CD4-positive, alpha-beta T cell treated with Interleukin-17A for 4 hours (primary cell): ENCODE measurements at places on chromosomes 12 and 14.

- no peak for DNase-seq
These were observed 115.6 kb downstream of the RBM19 start for GRCh38 chr12:113850309-113851056.

- DNase-seq, result no peak
These were observed 104.1 kb downstream of the SLC35F4 start for GRCh38 chr14:57761800-57762199.

DNA sequence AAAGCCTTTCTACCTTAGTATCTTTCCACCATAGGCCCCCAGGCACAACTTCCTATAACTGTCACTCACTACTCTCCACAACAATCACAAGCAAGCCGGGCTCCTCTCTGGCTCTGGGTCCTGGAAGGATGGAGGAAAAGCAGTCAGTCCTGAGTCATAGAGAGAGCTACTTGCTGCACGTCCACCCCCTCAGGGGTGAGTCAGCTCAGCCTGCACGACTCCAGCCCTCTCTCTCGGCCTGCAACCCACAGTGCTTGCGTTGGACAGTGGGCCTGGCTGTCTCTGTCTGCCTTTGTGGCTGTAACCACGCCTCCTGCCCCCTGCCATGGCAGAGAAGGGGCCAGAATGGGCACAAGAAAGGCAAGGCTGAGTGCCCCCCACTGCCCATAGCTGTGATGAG, 154.1 kb upstream of the FKBP4 start:
- no peak for DNase-seq

DNA sequence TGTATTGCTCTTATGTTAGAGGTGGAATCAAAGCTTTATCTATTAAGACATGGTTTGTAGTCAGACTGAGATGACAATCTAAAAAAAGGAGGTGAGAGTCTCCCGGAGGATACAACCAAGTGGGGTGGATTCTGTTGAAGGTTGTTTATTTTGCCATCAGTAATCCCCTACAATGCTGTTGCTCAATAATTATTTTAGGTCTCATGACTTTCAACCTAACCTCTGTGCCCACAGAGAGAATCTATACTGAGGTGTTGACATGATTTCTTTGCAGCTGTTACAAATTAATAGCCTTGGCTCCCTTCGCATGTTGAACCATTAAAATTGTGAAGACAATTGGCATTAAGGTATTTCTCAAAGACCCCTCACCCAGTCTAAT, 28.7 kb upstream of the FOS start:
- DNase-seq, result no peak

GRCh38 chr12:1839956-1840951, 19.9 kb downstream of the LRTM2 start:
- no peak for DNase-seq

DNA sequence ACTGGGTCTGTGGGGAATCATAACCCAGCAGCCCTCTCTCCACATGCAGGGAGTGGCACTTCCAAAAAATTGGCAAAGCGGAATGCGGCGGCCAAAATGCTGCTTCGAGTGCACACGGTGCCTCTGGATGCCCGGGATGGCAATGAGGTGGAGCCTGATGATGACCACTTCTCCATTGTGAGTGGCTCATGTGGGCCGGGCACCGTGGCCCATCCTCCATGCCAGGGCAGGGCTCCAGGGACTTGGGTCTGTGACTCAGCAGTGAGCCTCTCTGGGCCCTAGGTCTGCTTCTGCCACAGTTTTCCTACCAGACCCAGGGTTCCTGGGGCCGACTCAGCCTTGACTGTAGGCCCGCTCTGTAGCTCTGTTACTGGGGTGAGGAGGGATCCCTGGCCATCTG, 2.2 kb downstream of the NPFF start:
- DNase-seq, result no peak

GRCh38 chr12:68231229-68231628, 5.6 kb upstream of the IL26 start:
- no peak for DNase-seq

DNA sequence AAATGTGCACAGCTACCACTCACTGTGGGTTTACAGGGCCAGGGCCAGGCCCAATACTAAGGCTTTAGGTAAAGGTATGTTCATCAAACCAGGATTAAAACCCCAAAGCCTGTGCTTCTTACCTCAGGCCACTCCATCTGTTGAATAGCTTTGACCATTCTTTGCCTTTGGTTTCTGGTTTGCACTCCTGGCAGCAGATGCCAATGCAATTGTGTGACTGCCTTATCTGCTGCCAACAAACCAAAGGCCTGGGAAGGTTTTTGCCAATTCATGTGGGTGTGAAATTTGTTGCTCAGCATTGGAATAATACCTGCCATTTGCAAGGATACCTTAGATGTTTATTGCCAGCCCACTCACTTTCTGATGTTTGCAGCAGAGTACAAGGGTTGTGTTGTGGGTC, 221.6 kb downstream of the C12orf75 start:
- no peak for DNase-seq

- no peak for DNase-seq
These were observed 1.2 kb upstream of the SIVA1 start for GRCh38 chr14:104751539-104752422.

DNA sequence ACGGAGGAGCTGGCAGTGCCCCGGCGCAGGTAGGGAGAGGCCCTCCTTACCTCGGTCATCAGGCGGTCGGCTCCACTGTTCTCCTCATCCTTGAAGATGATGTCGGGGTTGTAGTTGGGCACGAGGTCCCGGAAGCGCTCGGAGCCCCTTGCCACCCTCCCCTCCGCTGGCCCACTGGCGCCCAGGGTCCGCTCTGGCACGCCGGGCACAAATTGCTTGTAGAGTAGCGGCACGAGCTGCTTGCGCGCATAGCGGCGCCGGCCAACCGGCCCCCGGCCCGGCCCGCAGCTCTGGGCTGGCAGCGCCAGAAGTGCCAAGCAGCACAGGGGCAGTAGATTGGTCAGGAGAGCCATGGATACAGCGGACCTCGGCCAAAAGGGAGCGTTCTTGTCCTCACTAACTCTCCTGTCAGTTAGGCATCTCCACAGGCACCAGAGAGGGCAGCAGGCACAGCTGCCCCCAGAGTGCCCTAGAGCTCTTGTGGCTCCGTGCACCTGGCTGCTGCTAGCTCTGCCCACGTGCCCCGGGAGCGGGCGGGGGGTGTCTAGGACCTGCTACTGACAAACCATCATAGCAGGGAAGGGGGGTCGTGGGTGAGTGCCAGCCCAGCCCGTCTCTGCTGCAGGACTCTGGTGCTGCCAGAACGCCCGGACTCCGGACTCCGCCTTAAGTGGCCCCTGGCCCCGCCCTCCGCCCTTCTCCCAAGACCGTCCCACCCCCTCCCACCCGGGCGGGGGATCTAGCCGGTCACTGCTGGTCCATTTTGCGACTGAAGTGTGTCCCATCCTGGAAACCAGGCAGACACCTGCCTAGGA, at the start of gene DHH:
Gene DHH (minus strand): TSS at position 642 of the 815 bp plus-strand sequence. CDS start 289 bp downstream, at position 353.
- no peak for DNase-seq

DNA sequence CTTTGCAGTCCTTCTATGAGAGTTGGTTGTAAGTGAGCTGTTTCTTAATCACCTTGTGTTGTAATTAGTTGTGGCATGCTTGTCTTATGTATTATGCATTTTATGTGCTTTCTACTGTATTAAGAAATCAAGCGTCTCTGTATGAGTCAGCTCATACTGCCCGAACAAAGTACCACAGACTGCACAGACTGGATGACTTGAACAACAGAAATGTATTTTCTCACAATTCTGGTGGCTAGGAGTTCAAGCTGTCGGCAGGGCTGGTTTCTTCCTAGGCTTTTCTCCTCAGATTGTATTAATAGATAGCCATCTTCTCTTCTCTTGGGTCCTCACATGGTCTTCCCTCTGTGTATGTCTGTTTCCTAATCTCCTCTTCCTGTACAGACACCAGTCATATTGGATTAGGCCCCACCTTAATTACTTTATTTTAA, 77.7 kb downstream of the FLRT2 start:
- DNase-seq, result no peak

GRCh38 chr12:83052890-83053541, 366.3 kb downstream of the TMTC2 start:
- no peak for DNase-seq

GRCh38 chr12:49803693-49804450, 24.3 kb downstream of the NCKAP5L start:
- DNase-seq, result no peak
